ENCODE measurements at places on chromosomes 1 and 21.

GRCh38 chr1:53139951-53140361 lies 2.5 kb downstream of the SLC1A7 start:
- DNase-seq, result no peak

GRCh38 chr1:154764773-154765172 lies 105.3 kb downstream of the KCNN3 start:
- DNase-seq, result no peak

GRCh38 chr1:228884196-228884595 lies 148.9 kb downstream of the RHOU start:
- DNase-seq, result no peak

- DNase-seq, result no peak
Measured at GRCh38 chr1:63189677-63190076, 132.7 kb upstream of the FOXD3 start.

- no peak for DNase-seq
Measured at GRCh38 chr1:205500240-205501233, 3.9 kb upstream of the CDK18 start.

GRCh38 chr1:233105225-233105624 lies 154.8 kb downstream of the NTPCR start:
- no peak for DNase-seq

DNA sequence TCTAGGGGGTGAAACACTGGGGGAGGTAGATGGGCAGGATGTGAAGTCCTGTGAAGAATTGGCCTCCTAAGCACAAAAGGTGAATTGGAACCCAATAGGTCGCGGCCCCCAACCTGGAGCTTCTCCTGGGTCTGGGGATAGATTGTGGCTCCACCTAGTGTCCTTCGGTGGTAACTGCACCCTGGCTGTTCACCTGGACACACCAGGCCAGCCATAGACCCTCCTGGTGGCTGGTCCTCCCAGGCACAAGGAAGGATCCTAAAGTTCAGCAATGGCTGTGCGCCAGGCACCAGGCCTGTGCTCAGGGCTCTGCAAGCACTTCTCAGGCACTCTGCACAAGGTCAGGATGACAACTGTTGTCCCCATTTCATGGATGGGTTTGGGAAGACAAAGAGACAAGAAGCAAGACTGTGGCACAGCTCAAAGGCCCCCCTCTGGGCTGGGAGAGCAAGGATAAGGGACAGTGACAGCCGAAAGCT lies 13.5 kb downstream of the ESPN start:
- DNase-seq, result no peak

- DNase-seq, result no peak
Measured at GRCh38 chr1:230076121-230076520, 9.1 kb downstream of the GALNT2 start.
